ENCODE measurements at places on chromosomes 3 and 15. TPM values are rescaled to one million over a fixed set of nuclear protein-coding genes. Genes with fewer than 3 reads are reported as not detected.

RASGRF1 gene
- 0.18 TPM for polyA plus RNA-seq

GOLGA8O gene
- 0.86 TPM for polyA plus RNA-seq

TBC1D2B gene
- 24.5 TPM for polyA plus RNA-seq

C15orf40 gene
- polyA plus RNA-seq, result 28.2 TPM

SI gene
- under 0.01 TPM for polyA plus RNA-seq

- no peak for DNase-seq
- no peak overlapping the region for H3K27ac ChIP-seq
Measured at GRCh38 chr3:56200251-56200650, 268.0 kb downstream of the ERC2 start.

DNA sequence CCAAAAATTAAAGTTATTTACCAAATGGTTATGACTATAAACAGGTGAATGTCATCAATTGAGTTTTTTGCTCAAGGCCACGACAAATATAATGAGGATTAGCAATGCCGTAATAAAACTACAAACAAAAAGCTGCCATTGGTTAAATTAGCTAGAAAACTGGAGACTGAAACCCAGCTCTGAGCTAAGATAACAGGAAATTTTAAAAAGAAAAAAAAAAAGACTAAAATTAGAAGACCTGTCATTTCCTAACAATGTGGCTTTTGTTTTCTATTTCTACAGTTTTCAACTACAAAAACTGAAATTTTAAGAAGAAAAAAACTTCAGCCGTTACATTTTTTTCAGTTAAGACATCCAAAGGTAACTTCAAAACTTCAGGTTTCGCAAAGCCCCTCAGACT lies 9.7 kb downstream of the SLC12A6 start:
- H3K27ac ChIP-seq, result no peak overlapping the region
- no peaks in the 10 kb centered on the region for H3K27me3 ChIP-seq
- H3K4me1 ChIP-seq, result no peaks in the 10 kb centered on the region
- no peak for DNase-seq

- no peak overlapping the region for H3K4me3 ChIP-seq
- H3K36me3 ChIP-seq, result peaks cover 32% of the 10 kb centered on the region
- H3K27ac ChIP-seq, result no peak overlapping the region
- no peak for DNase-seq
- no peaks in the 10 kb centered on the region for H3K4me1 ChIP-seq
Measured at GRCh38 chr3:119227070-119227850, 13.4 kb downstream of the B4GALT4 start.

- H3K4me3 ChIP-seq, result no peak overlapping the region
- no peaks in the 10 kb centered on the region for H3K4me1 ChIP-seq
- no peaks in the 10 kb centered on the region for H3K27me3 ChIP-seq
- no peak overlapping the region for H3K27ac ChIP-seq
Measured at GRCh38 chr15:41278319-41278718, 47.3 kb downstream of the CHP1 start.

DNA sequence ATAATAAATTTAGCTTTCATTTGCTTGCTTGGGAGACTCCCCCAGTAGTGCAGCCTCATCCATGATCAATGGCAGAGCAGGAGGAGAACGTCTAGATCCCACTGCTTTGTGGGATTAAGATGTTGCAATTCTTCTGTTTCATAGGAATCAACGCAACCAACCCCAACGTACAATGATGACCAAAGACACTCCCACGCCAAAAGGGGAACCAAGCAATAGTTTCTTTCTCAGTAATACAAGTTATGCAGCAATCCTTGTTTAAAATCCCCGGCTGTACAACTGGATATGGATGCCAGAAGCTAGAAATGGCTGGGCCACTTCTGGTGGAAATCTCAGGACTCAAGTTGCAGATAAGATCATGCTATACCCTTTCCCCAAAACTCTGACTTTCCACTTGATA lies 411.2 kb downstream of the VPS13C start:
- no peaks in the 10 kb centered on the region for H3K36me3 ChIP-seq
- H3K27ac ChIP-seq, result no peak overlapping the region
- no peak overlapping the region for H3K4me3 ChIP-seq
- no peak for DNase-seq
- H3K27me3 ChIP-seq, result no peaks in the 10 kb centered on the region
- H3K4me1 ChIP-seq, result no peaks in the 10 kb centered on the region

GRCh38 chr3:141076797-141077571 lies 25.8 kb downstream of the SPSB4 start:
- no peak overlapping the region for H3K27ac ChIP-seq
- H3K4me3 ChIP-seq, result no peak overlapping the region
- no peaks in the 10 kb centered on the region for H3K36me3 ChIP-seq
- DNase-seq, result peak; percentile 39
- no peaks in the 10 kb centered on the region for H3K4me1 ChIP-seq

DNA sequence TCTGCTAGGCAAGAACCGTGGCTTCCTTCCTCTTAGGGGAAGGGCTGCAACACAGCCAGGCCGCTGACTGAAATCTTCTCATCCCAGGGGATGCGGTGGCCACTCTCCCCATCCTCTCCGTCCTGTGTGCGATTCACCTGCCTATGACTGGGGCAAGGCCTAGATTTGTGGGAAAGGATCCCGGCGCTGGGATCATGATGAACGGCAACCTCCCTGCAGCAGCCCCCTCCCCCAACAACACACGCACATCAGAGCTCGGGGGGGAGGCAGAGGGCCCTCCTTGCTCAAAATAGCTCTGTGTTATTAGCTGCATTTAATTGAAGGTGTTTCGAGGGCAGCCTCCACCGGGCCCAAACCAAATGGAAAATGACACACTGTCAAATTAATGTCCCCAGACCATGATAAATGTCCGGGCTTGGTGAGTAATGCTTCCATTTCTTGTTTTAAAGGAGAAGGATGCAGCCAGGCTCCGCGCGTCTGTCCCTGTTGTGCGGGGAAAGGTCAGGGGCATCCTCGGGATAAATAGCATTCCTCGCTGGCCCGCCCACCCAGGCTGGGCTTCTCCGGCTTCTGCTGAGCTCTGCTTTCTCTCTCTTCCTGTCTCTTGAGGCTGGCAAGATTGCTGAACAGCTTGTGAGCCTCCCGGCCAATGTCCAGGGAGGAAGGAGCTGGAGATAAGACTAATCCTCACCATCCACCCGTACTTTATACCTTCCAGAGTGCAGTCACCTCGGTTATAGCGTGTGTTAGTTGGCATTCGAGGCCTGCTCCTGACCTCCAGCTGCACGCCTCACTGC lies 56.4 kb upstream of the TLE3 start:
- H3K27me3 ChIP-seq, result no peaks in the 10 kb centered on the region
- H3K36me3 ChIP-seq, result no peaks in the 10 kb centered on the region
- H3K27ac ChIP-seq, result peak overlapping the region; percentile 70
- peaks cover 44% of the 10 kb centered on the region for H3K4me1 ChIP-seq
- DNase-seq, result peak; percentile 81

DNA sequence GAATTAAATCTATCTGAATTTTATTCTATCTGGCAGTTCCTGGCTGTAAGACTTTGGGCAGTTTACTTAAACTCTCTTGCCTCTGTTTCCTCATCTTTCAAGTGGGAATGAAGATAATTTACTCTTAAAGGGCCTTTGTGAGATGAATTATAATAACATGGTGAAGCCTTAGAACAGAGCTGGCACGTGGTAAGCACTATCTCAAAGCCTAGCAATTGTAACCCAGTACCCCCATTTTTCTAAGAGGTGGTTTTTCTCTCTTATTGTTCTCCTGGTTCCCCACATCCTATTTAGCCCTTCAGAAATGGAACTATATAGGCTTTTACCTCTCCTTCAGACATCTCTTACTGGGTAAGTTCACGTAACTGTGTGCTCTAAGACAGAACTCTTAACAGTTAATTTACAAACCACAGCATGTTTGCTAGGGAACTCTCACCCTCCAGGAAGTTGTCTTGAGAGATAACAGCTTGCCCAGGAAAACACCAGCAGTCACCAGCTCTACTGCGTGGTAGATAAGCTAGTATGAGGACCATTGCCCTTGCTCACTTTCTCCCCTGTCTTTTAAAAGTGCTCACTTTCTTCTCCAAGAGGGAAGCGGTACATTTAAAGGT lies 12.3 kb upstream of the CRBN start:
- no peaks in the 10 kb centered on the region for H3K4me1 ChIP-seq
- no peak overlapping the region for H3K4me3 ChIP-seq
- no peak overlapping the region for H3K27ac ChIP-seq
- no peaks in the 10 kb centered on the region for H3K27me3 ChIP-seq
- DNase-seq, result no peak

DNA sequence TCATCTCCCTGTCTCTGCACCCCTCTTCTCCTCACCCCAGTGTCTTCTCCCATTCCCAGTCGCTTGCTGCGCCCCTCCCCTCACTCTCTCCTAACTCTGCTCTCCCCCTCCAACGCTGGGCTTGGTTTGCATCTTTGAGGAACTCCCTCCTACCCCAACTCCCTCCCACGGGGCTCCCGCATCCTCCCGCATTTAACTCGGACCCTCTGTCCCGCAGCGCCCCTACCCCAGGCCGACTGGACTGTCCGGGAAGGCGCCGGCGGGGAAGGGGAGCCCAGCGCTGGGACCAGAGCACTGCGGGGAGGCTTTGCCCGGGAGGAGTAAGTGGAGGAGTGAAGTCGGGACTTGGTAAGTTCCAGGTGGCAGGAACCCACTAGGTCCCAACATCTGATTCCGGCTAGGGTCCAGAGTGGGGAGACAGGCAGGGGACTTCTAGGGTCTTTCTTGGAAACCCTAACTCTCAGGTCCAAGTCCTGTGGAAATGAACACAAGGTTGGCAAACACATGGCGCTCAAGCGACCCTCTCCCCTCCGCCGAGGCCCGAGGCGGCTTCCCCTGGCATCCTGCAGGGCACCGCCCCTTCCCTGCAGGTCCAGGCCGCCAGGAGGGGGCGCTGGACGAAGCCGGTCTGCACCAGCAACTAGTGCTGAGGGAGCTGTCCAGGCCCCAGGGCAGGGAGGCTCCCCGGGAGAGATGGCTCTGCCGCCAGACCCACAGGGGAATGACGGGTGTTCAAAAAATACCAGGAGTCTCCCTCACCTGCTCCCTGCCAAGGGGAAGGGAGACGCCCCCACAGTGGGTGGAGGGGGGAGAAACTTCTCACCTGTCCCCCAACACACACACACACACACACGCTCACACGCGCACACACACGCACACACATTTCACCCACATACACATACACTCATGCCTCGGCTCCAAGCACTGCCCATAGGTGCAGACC lies 53.2 kb downstream of the LHFPL4 start:
- H3K4me1 ChIP-seq, result no peaks in the 10 kb centered on the region
- no peak overlapping the region for H3K27ac ChIP-seq
- H3K36me3 ChIP-seq, result no peaks in the 10 kb centered on the region
- no peaks in the 10 kb centered on the region for H3K27me3 ChIP-seq
- peak; percentile 70 for DNase-seq
- no peak overlapping the region for H3K4me3 ChIP-seq

All from adrenal gland (tissue), 19 donors.